ENCODE measurements at places on chromosomes 12 and 14.

- no peak for DNase-seq
These were observed 106.9 kb downstream of the STXBP6 start for GRCh38 chr14:24943024-24943423.

GRCh38 chr12:12503384-12504078 lies 59.1 kb downstream of the DUSP16 start:
- DNase-seq, result no peak

DNA sequence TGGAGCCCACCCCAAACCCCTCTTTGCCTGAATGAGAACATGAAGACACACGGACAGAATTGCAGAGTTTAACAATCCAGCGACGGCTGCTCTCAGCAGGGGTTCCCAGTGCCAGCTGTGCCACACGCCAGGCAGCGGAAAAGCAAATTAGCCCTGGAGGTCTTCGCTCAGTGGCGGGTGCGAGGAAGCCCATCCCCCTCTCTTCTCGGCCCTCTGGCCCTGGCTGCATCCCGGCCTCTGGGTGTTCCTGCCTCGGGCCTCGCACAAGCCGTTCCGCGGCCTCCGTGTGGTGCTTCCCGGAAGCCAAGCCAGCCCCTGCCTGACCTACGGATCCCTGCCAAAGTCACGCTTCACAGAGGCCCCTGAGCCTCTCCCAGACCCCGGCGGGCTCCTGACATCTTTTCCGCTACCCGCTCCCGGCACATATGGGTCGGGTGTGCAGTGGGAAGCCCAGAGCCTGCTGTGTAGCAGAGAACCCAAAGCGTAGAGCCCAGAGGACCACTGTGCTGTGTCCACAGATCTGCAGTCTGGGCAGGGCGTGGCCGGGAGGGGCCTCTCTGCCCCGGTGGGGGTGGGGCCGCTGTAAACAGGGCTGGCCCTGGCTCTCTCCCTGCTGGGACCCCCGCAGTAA lies 70.7 kb upstream of the GALNT9 start:
- peak; percentile 40 for DNase-seq

GRCh38 chr12:52461693-52462092 lies 9.7 kb upstream of the KRT6B start:
- no peak for DNase-seq

- no peak for DNase-seq
These were observed 40.0 kb upstream of the PAPOLA start for GRCh38 chr14:96461950-96462798.

GRCh38 chr12:14960548-14961465 lies 594 bp downstream of the ARHGDIB start:
- no peak for DNase-seq

DNA sequence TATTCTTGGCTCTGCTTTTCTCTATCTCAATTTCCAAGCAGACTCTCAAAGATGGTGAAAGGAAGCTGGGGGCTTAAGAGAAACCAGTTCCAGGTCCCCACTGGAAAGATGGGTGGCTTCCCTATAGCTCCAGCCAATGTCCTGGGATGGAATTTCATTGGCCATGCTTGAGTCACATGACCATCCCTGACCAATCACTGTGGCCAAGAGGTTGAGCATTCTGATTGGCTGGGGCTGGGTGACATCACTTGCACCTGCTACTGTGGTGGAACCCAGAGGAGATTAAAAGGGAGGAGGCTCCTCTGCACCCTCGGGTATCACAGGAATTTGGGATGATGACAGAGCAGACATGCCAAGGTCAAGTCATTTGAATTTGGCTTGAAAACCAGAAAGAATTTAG lies 436.5 kb downstream of the TMEM132D start:
- no peak for DNase-seq

DNA sequence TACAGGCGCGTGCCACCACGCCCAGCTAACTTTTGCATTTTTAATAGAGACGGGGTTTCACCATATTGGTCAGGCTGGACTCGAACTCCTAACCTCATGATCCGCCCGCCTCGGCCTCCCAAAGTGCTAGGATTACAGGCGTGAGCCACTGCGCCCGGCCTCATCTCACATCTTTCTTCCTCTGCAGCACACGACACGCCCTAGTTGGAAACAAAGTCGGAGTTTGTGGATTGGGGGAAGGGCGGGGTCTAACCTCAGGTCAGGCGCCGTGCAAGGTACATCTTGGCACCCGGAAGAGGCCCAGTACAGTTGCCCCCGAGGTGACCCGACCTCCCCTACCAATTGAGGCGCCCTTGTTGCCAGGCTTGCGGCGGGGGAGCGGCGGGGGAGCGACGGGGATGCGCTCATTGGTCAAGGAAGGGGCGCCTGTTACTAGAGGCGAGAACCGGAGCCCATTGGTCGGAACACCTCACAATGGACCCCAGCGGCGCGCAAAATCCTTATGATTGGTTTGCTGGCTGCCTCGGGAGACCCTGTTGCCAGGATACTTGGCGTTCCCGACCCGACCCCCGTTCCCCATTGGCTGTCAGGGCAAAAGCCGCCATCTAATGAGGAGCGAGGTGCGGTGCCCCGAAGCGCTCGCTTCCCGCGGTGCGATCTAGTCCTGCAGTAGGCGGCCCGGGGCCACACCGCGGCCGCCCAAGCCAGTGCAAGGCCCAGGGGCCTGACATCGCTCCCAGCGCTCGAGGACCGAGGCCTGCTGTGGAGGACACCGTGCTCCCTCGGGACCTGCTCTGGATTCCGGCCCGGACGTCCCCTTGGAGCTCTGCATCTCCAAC lies at the start of gene REC8:
Gene REC8 (plus strand): TSS at position 659 of the 839 bp plus-strand sequence. CDS start 473 bp downstream, outside the sequence.
- DNase-seq, result peak; percentile 98

GRCh38 chr14:41606532-41607303 lies at the start of gene LRFN5:
Gene LRFN5 (plus strand): TSS chr14:41606876.
- peak; percentile 42 for DNase-seq

DNA sequence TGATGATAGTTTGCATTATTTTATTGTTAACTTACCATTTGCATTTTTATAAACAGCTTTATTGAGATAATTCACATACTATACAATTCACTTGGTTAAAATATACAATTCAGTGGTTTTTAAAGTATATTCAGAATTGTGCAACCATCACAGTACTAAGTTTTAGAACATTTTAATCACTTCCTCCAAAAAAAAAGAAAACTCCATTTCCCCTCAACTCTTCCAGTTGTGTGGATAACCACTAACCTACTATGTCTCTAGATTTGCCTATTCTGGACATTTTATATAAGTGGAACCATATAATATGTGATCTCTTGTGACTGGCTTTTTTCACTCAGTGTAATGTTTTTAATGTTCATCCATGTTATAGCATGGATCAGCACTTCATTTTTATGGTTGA lies 41.3 kb downstream of the WNK1 start:
- no peak for DNase-seq

- peak; percentile 83 for DNase-seq
These were observed 112.7 kb downstream of the SLC16A7 start for GRCh38 chr12:59708484-59708883.

GRCh38 chr12:24418157-24418556 lies 468.7 kb upstream of the SOX5 start:
- no peak for DNase-seq
